ENCODE measurements at places on chromosomes 12 and 14.

DNA sequence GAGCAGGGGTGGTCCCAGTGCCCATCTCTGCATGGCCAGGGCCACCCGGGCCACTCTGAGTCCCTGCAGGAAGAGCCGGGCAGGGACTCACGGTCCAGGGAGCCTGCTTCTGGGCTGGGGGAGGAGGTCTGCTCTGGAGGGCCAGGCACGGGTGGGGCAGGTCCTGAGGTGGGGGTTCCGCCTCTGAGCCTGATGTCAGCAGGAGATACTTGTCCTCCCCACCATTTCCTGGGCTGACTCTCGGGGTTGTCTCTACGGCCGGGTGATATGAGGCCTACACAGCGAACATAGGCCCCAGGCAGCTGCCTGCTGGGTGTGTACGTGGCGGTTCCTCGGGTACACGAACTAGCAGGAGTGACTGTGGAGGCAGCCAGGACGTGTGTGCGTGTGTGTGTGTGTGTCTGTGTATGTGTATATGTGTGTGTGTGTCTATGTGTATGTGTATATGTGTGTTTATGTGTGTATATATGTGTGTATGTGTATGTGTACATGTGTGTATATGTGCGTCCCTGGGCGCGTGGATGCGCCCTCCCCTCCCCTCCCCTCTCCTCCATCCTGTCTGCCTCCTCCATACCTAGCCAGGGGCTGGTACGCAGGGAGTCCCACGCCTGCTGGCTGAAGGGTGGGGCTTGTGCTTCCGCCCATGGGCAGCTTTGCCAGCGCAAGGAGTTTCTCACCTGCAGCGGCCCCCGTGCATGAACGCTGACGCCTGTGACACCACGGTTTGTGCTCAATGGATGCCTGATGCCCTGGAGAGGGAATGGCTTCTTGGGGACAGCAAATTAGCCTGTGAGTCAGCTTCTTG, 30.4 kb upstream of the TRAF3 start:
- no peak for DNase-seq

GRCh38 chr12:87921621-87922020, 107.6 kb downstream of the C12orf50 start:
- DNase-seq: no peak

DNA sequence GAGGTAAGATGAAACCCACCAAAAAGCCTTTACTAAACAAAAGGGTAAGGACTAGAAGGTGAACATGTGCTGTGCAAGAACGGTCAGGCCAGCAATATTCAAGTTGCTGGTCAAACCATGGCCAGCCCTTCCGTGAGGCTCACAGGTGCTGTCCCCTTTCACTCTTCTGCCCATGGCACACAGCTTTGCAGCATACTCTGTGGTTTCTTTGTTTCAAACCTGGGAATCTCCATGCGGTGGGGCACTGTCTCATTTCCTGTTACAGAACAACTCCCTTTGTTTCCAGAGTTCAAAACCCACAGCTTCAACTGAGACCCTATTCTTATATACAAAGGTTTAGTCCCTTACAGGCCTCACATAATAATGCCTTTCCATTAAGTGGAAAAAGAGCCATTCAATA, 1.7 kb upstream of the OVCH1 start:
- DNase-seq: no peak

GRCh38 chr12:23810329-23810902, 139.1 kb downstream of the SOX5 start:
- no peak for DNase-seq

DNA sequence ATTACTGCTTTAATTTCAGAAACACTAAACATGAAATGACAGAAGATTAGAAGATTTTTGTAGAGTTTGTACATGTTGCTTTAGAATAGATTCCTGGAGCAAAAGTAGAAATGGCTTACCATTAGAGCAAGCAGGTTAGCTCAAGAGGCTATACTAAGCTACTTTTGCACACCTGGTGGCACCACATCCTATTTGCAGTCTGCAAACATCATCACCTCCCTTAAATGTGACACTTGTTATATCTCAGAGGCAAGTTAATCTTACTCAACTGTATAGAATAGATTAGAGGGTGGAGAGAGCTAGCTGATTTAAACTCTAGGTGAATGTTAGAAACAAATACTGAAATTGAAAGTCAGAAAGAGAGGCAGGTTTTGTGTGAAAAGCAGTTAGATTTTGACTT, 30.7 kb upstream of the OR4E1 start:
- no peak for DNase-seq

DNA sequence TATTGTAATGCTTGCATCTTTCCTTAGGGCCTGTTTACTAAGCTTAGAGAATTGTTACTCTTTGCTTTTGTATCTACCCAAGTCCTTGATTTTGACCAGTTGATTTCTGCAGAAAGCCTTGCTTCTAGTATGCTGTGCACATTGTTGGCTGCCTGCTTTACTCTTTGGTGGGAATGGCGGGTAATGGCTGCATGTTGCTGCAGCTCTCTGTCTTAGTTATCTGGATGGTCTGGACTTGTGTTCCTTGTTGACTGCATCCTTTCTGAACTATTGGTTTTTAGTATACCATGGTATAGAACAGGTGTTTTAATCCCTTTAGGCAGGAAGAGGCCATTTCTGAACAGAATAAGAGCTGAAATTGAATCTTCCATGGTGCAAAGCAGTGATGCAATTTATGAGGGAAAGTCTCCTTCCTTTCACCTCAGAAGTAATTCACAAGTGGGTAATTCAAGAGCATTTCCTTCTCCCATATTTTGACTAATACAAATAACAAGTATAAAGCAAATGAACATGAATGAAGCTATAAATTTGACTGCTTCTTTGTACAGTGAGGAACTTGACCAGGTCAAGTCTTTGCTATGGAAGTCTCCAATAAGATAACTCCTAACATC, 466.4 kb downstream of the NPAS3 start:
- DNase-seq: no peak
